Mesendoderm (in vitro differentiated cells): ENCODE measurements at places on chromosomes 3 and 15.
A peak's percentile ranks its signal among the peaks of the same experiment; 100 is the strongest.

DNA sequence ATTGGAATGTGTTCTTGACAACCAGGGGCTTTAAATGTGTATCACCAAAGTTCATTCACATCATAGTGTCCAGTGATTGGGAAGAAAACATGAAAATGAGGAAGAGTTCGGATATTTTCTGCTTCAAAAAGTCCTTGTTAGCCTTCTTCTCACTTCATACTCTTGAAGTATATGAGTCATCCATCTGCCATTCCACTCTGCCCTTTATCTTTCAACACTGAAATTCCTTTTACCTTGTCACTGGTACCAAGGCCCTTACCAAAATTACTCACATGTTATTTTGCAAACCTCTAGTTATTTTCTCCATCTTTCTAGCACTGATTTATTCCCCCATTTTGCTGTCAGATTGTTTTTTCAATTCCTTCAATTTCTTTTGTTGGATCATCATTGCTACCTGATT, 32.5 kb downstream of the OR5H15 start:
- no peaks in the 10 kb centered on the region for H3K27me3 ChIP-seq
- no peak overlapping the region for H3K4me3 ChIP-seq
- no peak overlapping the region for H3K27ac ChIP-seq
- no peaks in the 10 kb centered on the region for H3K36me3 ChIP-seq
- peak; percentile 76 for DNase-seq

GRCh38 chr15:31504462-31504839, 177.8 kb downstream of the KLF13 start:
- H3K36me3 ChIP-seq: no peaks in the 10 kb centered on the region
- H3K4me1 ChIP-seq: peaks cover 3% of the 10 kb centered on the region
- H3K4me3 ChIP-seq: no peak overlapping the region
- no peak overlapping the region for H3K27ac ChIP-seq
- H3K27me3 ChIP-seq: no peaks in the 10 kb centered on the region

GRCh38 chr3:40337136-40338108, 27.9 kb downstream of the EIF1B start:
- H3K27me3 ChIP-seq: no peaks in the 10 kb centered on the region
- peak; percentile 15 for DNase-seq
- no peak overlapping the region for H3K4me3 ChIP-seq
- H3K36me3 ChIP-seq: no peaks in the 10 kb centered on the region

- no peaks in the 10 kb centered on the region for H3K27me3 ChIP-seq
- H3K4me3 ChIP-seq: no peak overlapping the region
- H3K36me3 ChIP-seq: no peaks in the 10 kb centered on the region
- DNase-seq: peak; percentile 40
Measured at GRCh38 chr3:53159156-53160060, 1.6 kb upstream of the PRKCD start.

GRCh38 chr15:31261266-31262142, 65.1 kb upstream of the KLF13 start:
- H3K27me3 ChIP-seq: no peaks in the 10 kb centered on the region
- no peak for DNase-seq
- no peaks in the 10 kb centered on the region for H3K36me3 ChIP-seq
- no peak overlapping the region for H3K4me3 ChIP-seq
